Pancreas (tissue), 10 donors: ENCODE measurements at places on chromosomes 5 and 9. TPM values are rescaled to one million over a fixed set of nuclear protein-coding genes. Genes with fewer than 3 reads are reported as not detected.

ARHGAP26 gene
- total RNA-seq = 14.3 TPM

GRCh38 chr5:13987843-13988464 lies 43.5 kb upstream of the DNAH5 start:
- DNase-seq = no peak

DNA sequence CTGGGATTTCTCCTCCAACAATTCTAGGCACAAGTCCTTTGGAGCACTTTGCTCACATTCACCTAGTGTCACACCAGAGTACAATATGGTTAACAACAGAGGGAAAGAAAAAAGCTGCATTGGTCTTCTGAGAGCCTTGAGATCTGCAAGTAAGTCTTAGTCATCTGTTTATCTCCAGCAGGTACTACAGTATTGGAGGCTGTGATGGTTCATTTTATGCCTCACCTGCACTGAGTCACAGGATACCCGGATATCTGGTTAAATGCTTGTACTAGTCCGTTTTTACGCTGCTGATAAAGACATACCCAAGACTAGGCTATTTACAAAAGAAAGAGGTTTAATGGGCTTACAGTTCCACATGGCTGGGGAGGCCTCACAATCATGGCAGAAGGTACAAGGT lies 525.0 kb downstream of the NR2F1-AS1 start:
- DNase-seq = no peak

DNA sequence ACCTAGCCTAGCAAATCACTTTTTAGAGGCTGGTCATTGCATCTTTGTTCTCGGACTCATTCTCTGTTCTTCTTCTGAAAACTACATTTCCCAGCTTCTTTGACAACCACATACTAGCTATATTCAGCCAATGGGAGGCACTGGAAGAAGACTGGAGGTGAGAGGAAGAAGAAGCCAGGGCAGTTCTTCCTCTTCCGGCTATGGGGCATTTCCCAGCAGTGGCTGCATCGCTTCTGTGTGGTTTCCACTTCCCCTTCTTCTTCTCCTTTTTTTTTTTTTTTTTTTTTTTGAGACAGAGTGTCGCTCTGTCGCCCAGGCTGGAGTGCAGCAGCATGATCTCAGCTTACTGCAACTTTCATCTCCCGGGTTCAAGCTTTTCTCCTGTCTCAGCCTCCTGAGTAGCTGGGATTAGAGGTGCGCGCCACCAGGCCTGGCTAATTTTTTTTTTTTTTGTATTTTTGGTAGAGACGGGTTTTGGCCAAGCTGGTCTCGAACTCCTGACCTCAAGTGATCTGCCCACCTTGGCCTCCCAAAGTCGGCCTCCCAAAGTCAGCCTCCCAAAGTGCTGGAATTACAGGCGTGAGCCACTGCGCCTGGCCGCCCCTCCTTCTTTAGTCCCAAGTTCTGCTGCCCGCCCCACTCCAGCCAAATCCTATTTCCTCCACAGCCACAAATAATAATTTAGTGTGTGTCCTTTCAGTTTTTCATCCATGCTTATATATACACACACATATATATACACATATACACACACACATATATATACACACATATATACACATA lies 6.9 kb upstream of the UBAP1 start:
- DNase-seq = no peak

PCDHGB3 gene
- total RNA-seq = 2.2 TPM

KIF27 gene
- total RNA-seq = 4.8 TPM

PLAC8L1 gene
- not detected for total RNA-seq

DNA sequence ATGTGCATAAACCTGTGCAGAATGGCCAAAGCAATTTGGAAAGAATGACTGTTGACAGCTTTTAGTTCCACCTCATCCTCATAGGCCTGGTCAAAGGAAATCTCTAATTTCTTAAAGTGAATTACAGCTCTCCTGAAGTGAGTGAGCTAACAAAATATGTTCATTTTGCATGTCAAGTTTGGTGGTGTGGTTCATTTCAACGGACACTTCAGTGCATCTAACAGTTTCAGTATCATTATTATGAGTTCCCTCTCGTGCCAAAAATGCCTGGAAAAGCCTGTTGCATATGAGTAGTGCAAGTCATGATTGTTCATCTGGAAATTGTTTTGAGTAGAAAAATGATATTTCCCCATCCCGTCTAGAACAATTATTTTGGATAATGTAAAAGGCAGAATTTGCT lies 53.2 kb upstream of the HMHB1 start:
- no peak for DNase-seq

GRCh38 chr5:116154252-116154651 lies 69.4 kb downstream of the COMMD10 start:
- DNase-seq = no peak

PDCD1LG2 gene
- 0.17 TPM for total RNA-seq

GRCh38 chr5:129857116-129857515 lies 47.1 kb upstream of the CHSY3 start:
- no peak for DNase-seq

DNA sequence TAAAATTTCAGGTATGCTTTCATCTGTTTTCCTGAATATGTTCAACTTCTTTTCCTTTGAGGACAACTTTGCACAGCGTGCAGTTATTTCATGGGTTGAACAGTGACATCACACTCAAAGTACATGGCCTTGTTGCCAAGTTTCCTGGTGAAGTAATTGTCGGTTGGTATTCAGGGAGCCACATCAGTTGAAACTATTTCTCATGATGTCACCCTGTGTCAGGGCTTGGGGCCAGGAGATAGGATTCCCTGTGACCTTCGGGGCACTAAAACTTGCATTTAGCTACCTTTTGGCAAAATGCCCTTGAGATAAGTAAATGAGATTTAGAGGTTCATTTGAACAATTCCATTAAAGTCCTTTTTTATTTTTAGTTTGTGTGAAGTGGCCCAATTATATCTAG lies 383.9 kb downstream of the SH3GL2 start:
- DNase-seq = peak; percentile 21

FBXW11 gene
- total RNA-seq = 23.7 TPM

DNA sequence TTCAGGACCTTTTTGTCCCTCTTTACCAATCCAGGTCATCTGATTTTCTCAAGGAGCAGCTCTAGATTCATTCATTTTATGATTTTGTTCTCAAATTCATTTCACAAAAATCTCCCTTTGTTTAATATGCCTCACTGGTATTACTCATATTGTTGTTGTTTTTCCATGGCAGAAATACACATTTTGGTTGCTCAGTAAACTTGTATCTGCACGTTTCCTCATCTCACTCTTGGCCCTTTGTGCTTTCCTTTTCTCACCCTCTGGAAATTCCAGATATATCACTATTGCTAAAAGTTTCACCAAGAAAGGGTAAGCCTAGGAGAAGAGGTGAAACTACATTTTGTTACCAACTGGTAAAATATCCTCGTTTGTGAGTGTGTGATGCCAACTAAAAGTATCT lies 14.8 kb downstream of the ASPN start:
- no peak for DNase-seq

GRCh38 chr5:142324871-142325724 lies at the start of gene SPRY4:
Gene SPRY4 (minus strand): TSS chr5:142325021. CDS start chr5:142315108, 9,913 bp downstream.
- DNase-seq = peak; percentile 83

ZNF354C gene
- total RNA-seq = 2.1 TPM

DNA sequence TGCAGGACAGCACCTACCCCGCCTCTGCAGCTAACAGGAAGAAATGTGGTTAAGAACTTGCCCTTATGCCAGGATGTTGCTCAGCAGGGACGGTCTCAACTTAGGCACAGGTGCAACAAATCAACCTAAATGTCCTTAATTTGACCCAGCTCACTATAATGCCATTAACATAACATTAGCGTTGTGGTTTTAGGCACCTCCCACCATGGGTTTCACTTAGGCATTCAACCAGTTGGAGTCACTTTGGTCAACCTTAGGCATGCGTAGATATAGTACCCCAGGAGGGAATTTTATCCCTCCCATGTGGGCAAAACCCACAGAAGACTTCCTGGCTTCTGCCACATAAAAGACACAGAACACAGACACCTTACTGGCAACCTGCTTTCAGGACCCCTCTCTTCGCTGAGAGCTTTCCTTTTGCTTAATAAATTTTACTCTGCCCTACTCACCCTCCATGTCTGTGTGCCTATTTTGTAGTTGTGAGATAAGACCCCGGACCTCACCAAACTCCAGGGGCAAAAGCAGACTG lies 8.7 kb upstream of the ERAP1 start:
- no peak for DNase-seq
